ENCODE measurements at places on chromosomes 11 and 22. TPM values are rescaled to one million over a fixed set of nuclear protein-coding genes. Genes with fewer than 3 reads are reported as not detected.

GRCh38 chr11:4671741-4672140, 25.9 kb downstream of the OR51E2 start:
- no peak overlapping the region for H3K4me3 ChIP-seq
- H3K4me1 ChIP-seq = no peaks in the 10 kb centered on the region
- peaks cover 21% of the 10 kb centered on the region for H3K27me3 ChIP-seq
- no peak overlapping the region for H3K27ac ChIP-seq

DNA sequence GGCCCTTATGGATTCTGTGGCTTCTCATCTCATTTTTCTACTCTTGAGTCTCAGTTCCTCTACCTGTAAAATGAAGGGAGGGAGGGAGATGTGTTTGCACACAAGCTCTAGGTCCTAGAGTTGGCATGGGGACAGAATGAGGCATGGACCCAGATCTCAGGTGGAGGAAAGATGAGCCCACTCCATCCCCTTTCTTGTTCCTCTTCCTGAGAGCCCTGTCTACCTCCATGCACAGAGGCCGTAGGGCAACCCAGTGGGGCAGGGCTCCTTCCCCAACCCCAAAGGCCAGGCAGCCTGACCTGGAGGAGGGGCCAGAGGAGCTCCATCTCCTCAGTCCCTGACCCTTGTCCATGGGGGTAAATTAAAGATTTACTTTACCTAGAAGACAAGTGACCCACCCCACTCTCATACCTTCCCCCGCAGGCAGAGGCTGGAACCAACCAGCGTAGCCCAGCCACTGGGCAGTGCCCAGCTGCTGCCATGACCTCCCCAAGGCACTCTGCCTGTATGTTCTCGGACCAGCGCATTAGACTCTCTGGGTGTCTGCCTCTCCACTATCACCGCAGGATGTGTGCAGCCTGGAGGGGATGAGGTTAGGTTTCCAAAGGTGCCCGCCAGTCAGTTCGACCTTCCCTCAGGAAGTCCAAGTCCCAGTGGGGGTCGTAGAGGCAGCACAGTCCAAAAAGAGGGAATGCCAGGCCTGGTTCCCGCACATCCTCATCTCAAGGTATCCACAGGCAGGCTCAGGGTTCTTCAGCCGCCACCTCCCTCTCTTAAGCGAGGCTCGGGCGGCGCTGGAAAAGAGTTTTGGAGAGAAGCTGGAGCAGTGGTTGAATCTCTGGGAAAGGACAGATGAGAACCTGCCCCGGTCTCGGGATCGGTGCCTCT, 3.0 kb downstream of the SMTN start:
- H3K4me1 ChIP-seq = peaks cover 30% of the 10 kb centered on the region
- H3K27me3 ChIP-seq = no peaks in the 10 kb centered on the region
- no peak for DNase-seq
- H3K36me3 ChIP-seq = peaks cover 3% of the 10 kb centered on the region
- H3K4me3 ChIP-seq = peak overlapping the region; percentile 82
- peak overlapping the region; percentile 83 for H3K27ac ChIP-seq

DNA sequence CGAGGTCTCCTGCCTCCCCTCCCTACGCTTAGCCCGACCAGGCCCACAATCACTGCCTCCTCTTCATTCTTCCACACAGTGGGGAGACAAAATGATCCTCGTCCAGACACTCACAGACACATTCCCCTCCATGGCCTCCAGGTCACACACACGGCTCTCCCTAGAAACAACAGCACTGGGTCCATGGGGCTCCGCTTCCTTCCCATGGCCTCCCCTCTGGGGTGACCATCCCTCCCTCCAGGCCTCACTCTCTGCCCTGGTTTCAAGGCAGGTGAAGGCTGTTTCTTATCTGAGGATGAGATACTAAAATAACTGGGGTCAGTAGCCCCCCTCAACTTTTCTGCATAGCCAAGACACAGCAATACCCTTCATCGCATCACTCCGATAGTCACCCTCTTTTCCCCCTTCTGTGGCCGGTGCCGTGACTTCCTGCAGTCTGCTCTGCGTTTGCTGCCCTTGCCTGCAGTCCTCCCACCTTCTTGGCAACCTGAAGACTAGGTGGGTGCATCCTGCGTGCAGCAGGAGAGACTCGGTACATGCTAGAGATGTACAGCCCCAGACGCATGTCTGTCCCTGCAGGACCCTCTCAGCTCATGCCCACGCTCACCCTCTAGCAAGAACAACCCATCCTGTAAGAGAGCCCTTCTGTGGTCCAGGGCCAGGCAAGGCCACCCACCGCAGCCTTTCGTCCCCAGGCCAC, 55.8 kb downstream of the CD6 start:
- H3K27me3 ChIP-seq = no peaks in the 10 kb centered on the region
- DNase-seq = peak; percentile 67

DNA sequence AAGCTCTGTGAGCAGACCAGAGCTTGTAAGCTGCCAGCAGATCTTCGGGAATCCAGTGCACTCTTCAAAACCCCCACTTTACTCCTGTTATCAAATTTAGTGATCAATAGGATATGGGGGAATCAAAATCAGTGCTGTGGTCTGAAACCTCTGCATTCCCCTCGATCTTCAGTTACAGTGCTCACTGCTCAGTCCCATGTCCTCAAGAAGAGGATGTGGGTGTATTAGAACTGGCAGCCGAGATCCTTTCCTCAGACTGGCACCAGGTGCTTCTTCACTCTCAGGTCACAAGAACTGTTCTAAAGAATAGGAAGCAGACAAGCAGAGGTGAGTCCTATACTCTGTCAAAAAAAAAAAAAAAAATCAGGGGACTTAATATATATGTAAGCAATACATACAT, 15.3 kb upstream of the MAML2 start:
- no peaks in the 10 kb centered on the region for H3K27me3 ChIP-seq
- H3K27ac ChIP-seq = peak overlapping the region; percentile 18
- peaks cover 48% of the 10 kb centered on the region for H3K36me3 ChIP-seq
- H3K4me1 ChIP-seq = peaks cover 20% of the 10 kb centered on the region
- H3K4me3 ChIP-seq = no peak overlapping the region

GRCh38 chr11:72070491-72070890, 9.9 kb downstream of the NUMA1 start:
- no peaks in the 10 kb centered on the region for H3K27me3 ChIP-seq

DNA sequence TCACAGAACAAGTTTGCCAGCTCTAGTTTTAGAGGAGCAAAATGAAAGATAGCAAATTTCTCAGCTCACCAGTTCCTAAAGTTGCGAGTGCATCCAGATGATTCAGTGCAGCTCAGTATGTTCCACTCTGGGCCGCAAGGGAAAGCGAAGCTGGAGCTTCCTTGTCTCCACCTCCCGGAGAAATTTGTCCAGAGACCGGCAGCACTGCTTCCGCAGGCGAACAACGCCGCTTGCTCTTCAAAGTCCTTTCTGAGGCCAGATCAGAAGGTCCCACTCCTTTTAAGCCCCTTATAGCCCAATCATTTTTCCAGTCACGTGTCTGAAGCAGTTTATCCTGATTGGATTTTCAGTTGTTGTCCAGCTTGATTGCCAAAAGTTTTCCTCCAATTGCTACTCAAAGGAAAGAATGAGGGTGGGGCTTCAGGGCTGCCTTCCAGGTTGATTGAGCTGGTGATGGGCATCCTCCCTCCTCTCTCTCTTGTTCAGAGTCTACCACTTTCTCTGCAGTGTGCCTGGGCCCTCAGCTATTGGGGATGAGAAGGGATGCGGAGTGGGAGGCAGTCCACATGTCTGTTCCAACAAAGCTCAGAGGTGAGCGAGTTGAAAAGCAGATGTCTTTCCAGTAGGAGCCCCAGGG, at the start of gene ZNF280A:
ZNF280A (minus strand) TSS at position 251 of the 637 bp plus-strand sequence. CDS start 4,640 bp downstream, outside the sequence.
- no peak within 1 kb of the TSS for H3K4me3 ChIP-seq
- no peak for DNase-seq
- H3K27ac ChIP-seq = no peak within 1 kb of the TSS
- no peaks in the 10 kb centered on the region for H3K36me3 ChIP-seq

DNA sequence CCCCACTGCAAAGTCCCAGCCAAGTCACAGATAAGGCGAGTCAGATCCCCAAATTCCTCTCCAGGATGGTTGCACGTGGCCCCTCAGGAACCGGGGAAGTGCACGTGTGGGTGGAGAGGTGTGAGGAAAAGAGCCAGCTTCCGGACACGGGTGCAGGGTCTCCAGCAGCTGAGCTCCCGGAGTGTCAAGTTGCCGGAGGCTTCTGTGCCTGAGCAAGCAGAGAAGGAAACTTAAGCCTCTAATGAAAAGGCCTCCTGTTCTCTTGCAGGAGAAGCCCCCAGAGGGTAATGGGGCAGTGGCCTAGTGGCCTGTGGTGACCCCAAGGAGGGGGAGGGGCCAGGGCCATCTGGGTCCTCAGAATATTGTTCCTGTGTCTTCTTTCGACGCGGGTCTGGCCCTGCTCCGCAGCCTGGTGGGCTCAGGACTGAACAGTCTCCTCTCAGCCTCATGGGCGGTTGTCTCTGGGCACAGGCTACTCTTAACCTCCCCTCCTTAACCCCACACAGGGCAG, 147.9 kb downstream of the FEZ1 start:
- no peak overlapping the region for H3K27ac ChIP-seq
- H3K4me1 ChIP-seq = no peaks in the 10 kb centered on the region
- no peak for DNase-seq
- H3K4me3 ChIP-seq = no peak overlapping the region
- H3K36me3 ChIP-seq = no peaks in the 10 kb centered on the region

Gene GLYATL1B
- not detected for total RNA-seq

Gene SPI1
- 0.30 TPM for total RNA-seq

Gene PRG3
- total RNA-seq = not detected

Gene OR8D1
- not detected for total RNA-seq

Measured in activated CD4-positive, alpha-beta T cell treated with anti-CD3 and anti-CD28 coated beads for 36 hours (primary cell).